Fibroblast of the conjunctiva (primary cell): ENCODE measurements at places on chromosomes 12 and 14.

DNA sequence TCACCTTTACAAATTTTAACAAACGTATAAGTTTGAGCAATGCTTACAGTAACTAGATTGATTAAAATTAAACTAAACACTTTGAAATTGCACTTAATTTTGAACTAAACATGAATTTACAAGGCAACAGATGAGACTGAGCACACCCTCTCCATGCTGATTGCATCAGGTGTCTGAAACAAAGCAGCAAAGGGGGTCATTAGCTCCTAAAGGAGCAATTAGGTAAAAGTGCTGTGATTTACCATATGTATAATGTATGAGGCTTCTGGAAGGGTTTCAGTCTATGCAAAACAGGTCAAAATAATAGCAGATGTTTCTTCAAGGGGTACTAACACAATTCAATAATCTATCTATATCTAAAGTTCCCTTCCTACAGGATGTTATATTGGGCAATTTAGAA lies 98.8 kb upstream of the LMNTD1 start:
- no peak for DNase-seq

- DNase-seq = no peak
These were observed 55.2 kb upstream of the GNPNAT1 start for GRCh38 chr14:52846591-52846990.

GRCh38 chr12:66074561-66074960 lies 56.0 kb downstream of the LLPH start:
- no peak for DNase-seq

DNA sequence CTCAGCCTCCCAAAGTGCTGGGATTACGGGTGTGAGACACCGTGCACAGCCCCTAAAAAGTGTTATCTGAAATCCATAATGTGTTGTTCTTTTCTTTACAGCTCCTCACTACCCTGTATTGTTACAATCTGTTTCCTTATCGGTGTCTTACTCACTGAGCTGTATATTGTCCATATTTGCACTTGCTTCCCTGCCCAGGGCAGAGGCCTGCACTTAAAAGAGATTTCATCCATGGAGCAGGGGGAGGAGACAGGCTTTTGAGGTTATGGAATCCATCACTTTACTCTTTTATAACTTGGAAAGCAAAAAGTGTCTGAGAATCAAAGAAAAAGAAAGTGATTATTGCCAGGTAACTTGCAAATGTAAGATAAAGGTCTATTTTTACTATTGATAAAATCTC lies 251.0 kb downstream of the DIO2 start:
- no peak for DNase-seq

DNA sequence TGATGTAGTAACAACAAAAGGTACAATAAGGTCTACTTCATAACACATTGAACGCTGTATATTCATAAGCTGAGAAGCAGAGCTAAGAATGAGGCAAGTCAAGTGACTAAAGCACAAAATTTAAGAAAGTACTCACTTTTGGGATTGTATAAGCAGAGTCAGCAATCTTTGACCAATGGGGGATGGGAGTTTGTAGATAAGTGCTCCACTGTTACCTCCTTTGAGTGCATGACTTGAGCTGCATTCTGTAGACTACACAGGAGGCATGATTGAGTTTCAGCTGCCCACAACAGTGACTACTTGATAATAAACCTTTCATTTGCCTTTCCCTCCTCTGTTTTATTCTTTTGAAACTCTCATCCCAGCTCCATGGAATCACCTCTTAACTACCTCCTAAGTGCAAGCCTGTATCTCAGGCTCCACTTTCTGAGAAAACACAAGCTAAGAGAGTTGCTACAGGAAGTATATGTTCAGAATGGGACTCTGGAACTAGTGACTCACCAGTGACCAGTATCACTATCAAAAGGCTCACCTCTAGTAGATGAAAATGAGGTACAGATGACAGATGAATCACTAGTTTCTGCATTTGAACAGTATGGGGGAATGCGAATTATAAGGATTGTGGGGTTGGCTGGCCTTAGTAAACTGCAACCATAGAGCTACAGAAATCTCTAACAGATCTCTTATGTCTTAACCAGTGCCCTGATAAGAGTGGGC lies 49.2 kb downstream of the SLC35F4 start:
- no peak for DNase-seq

DNA sequence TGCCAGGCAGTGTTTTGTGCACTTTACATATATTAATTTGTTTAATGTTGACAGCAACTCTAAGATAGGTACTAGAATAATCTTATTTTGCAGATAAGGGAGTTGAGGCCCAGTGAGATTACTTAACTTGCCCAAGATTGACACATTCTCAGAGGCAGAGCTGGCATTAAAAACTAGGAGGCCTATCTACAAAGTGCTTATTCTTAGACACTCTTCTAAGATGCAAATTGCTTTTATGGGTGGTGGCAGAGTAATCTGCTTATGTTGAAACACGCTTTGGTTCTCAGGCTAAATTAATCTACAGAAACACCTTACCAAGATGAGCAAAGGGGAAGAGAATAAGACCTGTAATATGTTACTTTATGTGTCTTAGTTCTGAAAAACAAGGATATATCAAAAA lies 7.2 kb downstream of the MGP start:
- no peak for DNase-seq

GRCh38 chr14:92573761-92574498 lies 60.3 kb downstream of the RIN3 start:
- no peak for DNase-seq

DNA sequence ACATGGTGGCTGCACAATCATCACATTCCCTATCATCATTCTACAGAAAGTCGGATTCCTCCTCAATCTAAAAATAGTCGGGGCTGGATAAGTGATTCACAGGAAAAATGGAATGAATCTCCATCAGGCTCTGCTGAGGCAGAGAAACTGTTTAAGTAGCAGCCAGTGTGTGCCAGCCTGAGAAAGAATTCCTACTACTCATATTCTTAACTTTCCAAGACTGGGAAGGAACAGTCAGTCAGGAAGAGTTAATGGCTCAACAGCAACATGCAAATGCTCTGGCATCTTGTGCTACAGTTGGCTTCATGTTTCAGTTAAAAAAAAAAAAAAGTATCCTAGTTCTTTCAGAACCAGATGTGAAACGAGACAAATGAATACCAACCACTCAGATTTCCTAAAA lies 187.0 kb downstream of the GRIP1 start:
- DNase-seq = no peak

DNA sequence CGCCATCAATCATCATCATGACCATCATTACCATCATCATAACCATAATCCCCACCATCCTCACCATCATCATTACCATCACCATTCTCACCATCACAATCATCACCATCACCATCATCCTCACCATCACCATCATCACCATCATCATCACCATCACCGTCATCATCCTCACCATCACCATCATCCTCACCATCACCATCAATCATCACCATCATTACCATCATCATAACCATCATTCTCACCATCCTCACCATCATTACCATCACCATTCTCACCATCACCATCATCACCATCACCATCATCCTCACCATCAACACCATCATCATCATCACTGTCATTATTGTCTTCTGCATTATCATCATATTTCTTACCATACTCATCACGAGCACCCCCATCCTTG lies 245.5 kb downstream of the ADGRD1 start:
- no peak for DNase-seq

DNA sequence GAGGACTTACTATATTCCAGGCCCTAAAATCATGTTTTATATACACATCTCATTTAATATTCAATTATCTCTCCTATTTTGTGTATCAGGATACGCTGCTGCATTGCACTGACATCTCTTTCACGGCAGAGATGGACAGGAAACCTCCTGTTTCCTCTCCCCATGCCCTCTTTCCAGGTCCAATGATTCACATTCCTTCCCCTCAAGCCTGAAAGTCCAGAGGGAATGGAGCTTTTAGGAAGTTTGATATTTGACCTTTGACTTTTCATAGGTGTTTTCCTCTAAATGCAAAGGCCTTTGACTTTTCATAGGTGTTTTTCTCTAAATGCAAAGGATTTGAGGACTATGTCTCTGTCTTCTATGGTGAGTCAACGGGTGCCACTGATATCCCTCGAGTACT lies 89.5 kb downstream of the STON2 start:
- no peak for DNase-seq

DNA sequence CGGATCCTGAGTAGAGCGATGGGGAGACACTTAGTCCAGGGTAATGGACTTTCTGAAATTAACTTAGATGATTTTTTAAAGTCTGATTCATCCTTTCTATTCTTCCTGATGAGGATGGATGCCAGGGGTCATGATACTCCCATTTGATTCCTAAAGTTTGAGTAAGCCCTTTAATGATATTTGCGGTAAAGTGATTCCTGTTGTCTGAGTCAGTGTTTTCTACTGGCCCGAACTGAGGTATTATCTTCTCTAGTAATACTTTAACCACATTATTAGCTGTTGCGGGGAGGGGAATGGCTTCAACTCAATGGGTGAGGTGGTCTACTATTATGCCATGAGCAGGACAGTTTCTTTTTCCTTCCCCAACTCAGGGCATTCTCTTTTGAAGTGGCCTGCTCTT lies 111.6 kb downstream of the RIN3 start:
- no peak for DNase-seq

DNA sequence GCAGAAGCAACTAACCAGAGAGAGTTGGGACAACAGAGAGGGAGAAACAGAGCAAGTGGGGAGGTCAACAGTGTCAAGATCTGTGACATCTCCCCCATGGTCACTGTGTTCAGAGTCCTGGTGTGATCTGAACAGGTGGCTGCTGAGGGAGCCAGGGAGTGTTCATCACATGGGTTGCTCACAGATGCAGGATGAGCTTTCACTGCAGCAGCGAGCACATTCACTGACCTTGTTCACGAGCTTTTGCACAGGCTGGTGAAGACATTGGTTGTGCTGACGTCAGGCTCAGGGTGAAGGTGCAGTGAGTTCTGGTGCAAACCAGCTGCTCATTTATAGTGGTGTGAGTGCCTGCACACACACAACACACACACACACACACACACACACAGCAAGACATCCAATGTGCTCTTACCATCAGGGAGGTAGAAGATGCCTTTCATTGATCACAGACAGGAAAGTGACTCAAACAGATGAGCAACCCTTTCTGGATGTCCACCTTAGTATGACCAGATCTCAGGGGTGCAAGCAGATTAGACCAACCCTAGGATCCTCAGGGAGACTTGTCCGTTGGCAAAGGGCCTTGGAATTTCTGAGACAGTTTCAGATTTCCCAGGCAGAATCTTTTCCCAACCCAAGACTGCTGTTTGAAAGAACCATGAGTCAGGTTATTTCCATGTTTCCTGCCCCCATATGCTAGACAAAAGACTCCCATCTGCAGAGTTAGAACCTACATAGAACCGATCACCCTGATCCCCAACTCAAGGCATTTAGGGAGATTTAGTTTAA lies 44.3 kb upstream of the OR10AD1 start:
- no peak for DNase-seq

GRCh38 chr14:61963926-61964325 lies 201.7 kb downstream of the SNAPC1 start:
- peak; percentile 6 for DNase-seq

DNA sequence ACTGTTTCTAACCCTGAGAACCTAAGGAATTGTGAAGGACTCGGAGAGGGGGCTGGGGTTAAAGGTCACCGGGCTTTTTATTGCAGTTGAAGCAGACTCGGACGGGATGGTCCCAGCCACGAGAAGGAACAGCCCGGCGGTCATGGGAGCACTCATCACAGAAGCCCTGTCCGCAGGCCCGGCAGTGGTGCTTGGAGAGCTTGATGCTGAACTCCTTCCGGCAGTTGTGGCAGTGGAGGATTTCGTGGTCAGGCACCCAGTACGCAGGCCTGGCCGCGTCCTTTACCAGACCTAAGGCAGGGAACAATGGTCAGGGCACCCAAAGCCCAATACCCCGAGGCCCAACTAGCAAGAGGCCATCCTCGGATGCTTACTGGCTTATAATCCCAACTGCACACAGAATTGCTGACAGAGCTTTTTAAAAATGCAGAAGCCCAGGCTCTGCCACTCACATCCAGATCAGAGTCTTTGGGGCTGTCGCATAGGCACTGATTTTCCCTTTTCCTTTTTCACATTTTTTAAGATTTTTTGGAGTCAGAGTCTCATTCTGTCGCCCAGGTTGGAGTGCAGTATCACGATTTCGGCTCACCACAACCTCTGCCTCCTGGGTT lies 44.7 kb downstream of the DCAF4 start:
- DNase-seq = no peak

GRCh38 chr12:1217191-1217949 lies 226.3 kb downstream of the ERC1 start:
- DNase-seq = peak; percentile 40

- no peak for DNase-seq
These were observed 693 bp downstream of the MAP3K9 start for GRCh38 chr14:70808416-70809224.

- no peak for DNase-seq
These were observed 8.2 kb upstream of the PPP2R5E start for GRCh38 chr14:63551332-63551731.

- DNase-seq = no peak
These were observed 145.0 kb downstream of the WIF1 start for GRCh38 chr12:64976131-64976530.

- no peak for DNase-seq
These were observed 331.5 kb downstream of the LRIG3 start for GRCh38 chr12:58588770-58589169.

DNA sequence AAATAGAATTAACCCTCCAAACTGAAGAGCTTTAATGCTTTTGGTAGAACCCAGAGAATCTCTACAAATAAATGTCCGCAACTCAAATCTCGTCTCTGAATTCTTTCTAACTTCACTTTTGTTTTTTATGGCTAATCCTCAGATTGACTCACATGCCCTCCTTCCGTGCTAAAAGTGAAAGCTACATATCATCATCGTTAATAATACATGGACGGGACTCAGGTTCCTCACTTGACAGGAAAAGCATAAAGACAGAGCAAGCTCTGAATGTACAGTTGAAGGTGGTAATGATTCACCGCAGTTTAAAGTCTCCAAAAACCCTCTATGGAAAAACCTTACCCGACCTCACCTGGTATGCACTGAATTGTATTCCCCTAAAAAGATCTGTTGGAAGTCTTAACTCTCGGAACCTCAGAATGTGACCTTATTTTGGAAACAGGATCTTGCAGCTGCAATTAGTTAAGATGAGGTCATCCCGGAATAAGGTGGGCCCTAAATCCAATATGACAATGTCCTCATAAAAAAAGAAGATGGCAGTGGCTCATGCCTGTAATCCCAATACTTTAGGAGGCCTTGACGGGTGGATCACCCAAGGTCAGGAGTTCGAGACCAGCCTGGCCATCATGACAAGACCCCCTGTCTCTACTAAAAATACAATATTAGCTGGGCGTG lies 147.4 kb upstream of the FOXN3 start:
- no peak for DNase-seq

GRCh38 chr12:5114436-5114835 lies 70.8 kb downstream of the KCNA5 start:
- no peak for DNase-seq
